Hematopoietic multipotent progenitor cell treated with erythropoietin and hydrocortisone succinate and interleukin-3 and kit ligand, for 15 days (in vitro differentiated cells): ENCODE measurements at places on chromosomes 1 and 21.

DNA sequence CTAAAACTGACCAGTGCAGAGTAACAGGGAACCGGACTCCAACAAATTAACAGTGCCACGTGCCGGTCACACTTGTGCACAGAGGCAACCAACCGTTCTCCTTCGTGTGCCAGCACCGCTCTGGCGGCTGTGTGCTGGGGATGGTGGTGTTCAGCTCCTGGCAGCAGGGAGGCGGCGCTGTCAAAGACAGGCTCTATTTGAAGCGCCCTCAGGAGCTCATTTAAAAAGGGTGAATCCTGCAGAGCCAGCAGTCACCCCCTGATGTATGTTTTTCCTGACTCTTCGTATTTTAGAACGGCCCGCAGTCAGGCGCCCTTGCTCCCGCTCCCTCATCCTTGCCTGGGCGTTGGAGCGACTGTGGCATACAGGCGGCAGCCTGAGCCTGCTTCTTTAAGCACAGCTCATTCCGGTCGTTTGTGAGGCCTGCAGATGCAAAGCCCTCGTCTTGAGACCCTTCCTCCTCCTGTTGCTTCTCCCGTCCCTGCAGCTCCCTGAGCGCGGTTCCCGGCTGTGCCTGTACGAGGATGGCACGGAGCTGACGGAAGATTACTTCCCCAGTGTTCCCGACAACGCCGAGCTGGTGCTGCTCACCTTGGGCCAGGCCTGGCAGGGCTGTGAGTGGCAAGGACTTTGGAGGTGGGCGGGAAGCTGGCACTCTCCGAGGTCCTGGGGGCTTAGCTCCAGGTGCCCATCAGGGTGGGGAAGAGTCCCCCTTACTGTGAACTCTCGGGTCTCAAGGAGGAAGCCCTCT is 1.1 kb downstream of the DFFB start:
- no peak for DNase-seq

DNA sequence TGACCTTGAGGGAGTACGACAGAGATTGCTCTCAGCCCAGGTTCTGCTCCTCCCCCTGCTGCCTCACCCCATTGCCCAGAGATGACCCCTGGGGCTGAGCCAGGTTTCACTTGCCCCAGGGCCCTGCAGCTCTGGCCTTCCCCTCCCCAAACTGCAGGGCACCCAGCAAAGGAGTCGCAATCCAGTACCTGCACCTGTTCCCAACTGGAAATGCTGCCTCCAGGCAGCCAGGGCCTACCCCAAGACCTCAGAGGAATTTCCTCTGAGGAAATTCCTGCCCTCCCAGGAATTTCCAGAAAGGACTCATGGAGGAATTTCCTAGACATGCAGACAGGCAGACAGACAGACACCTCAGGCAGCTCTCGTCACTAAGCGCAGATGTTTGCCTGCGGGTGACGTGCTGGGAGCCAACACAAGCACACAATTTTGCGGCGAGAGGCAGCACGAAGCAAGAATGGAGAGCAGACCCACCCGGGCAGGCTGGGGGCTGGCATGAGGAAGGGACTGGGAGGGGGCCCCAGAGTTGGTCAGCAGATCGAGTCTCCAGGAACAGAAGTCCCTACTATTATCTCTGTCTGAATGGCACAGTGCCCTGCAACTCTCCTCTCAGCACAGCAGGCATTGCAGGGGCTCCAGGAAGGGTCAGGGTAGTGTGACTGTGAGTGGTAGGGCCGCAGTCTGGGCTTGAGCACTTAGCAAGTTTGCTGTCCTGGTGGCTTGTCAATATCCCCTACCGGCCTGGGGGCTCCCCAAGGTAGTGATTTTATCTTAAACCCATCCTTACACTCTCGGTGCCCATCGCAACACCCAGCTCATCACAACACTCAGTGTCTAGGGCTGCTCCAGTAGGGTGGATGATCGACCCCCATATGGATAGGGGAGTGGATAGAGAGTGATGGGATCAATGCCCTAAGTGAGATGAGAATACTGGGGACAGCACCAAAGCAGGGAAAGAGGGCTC is 2.9 kb upstream of the EFNA1 start:
- DNase-seq: no peak

GRCh38 chr1:113918243-113918642 is 10.9 kb upstream of the HIPK1 start:
- peak; percentile 56 for DNase-seq

GRCh38 chr1:221608835-221609320 is 133.0 kb downstream of the DUSP10 start:
- no peak for DNase-seq

GRCh38 chr21:33384841-33385331 is 18.3 kb upstream of the IFNGR2 start:
- no peak for DNase-seq

DNA sequence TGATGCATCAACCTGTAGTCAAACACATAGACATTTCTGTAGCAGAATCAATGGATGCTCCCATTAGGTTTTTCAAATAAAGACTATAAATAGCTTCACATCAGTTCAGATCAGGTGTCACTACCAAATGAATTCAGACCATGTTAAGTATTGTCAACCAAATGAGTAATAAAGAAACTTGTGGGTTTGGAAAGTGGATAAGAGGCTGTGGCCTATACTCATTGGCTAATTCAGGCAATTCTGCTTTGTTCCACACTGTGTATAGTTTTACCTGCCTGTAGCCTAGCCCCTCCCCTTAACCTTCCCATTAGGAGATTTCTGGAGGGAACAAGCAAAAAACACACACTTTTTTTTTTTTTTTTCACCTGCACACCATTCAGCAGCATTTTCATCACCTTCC is 321.2 kb downstream of the HLX start:
- no peak for DNase-seq

DNA sequence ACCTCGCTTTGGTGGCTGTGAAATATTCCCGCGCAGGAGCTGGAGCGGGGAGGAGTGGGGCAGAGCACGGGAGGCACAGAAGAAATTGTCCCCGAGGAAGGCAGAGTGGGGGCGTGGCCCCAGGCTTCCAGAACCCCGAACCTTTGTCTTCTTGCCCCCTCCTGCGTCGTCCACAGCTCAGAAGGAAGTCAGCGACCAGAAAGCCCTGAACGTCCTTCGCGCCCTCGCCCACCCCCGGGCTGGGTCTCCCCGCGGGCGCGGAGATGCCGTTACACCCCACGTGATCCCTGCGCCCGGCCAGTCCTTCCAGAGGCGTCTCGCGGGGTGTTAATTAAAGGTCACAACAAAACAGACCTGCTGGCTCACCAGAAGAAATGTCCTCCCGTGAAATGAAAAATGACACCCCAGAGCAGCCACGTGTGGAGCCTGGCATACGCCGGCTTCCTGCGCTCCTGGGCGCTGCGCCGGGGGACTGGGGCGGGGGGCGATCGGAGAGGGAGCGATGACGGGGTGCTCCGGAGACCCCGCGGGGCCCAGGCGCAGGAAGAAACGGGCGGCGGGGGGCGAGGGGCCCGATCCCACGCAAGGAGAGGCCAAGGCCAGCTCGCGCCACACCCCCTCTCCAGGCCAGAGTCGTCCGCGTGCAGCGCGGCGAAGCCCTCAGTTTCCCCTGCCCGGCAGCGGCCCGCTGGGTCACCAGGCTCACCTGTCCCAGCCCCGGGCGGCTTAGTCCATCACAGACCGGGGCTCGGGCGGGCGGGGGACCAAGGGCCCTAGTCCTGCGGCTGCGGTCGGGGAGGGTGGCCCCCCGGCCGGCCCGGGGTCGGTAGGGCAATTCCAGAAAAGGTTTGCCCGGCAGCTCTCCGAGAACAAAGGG is 995 bp upstream of the KIF26B start:
- DNase-seq: no peak

DNA sequence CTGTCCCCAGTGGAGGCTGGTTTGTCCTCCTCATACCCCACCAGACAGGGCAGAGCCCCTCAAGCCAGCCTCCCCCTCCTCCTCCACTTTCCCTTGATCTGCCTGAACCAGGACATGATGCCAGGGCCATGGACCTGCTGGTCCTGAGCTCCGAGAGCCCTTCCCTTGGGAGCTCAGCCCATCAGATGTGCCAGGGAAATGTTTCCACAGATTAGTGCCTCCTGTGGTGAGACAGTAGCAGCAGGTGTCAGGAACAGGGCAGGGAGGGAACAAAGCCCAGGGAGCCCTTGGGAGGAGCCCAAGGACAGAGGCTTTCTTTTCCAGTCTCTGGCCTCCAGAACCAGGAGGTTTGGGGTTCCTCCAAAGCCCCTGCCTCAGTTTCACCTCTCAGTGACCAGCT is 14.6 kb upstream of the SLC41A1 start:
- DNase-seq: no peak

DNA sequence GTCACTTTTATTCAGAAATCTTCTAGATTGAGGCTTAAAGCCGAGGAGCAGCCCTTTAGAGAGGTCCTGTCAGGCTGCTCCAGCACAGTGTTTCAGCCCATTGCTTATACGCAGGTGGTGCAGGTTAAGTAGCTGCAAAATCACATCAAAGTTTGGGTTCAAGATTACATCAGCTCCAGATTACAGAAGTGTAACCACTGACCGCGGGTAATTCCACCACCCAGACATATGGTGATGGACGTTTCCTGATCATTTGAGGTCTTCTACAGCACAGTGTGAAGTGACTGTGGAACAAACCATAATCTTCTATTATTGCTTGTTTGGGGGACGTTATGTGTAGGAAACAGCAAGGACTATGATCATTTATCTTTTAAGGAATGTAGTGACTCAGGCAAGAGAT is 11.8 kb downstream of the C1orf115 start:
- no peak for DNase-seq

DNA sequence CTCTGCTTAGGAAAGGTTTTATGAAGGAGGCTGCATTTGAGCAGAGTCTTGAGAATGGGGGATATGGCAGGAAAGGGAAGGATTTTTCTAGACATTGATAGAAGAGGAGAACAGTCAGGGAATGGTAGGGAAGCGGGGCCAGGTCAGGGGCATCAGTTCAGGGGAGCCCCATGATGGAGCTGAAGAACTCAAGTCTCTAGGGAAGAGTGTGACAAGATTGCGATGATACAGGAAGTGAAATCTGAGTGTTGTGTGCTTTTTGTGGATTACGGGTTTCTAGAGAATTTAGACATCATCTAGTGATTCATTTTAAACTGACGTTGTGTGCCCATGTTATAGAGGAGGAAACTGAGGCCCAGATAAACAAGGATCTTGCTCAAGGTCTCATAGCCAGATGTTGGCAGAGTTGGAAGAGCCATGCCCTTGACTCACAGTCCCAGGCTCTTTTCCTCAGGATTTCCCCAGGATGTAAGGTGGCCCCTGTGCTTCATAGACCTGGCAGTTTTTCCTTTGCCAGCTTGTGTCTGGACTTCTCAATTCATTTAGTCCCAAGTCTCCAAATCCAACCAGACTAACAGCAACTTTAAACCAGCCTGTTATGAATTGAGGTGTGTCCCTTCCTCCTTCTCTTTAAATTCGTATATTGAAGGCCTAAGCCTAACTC is 130.3 kb downstream of the ROR1 start:
- no peak for DNase-seq

DNA sequence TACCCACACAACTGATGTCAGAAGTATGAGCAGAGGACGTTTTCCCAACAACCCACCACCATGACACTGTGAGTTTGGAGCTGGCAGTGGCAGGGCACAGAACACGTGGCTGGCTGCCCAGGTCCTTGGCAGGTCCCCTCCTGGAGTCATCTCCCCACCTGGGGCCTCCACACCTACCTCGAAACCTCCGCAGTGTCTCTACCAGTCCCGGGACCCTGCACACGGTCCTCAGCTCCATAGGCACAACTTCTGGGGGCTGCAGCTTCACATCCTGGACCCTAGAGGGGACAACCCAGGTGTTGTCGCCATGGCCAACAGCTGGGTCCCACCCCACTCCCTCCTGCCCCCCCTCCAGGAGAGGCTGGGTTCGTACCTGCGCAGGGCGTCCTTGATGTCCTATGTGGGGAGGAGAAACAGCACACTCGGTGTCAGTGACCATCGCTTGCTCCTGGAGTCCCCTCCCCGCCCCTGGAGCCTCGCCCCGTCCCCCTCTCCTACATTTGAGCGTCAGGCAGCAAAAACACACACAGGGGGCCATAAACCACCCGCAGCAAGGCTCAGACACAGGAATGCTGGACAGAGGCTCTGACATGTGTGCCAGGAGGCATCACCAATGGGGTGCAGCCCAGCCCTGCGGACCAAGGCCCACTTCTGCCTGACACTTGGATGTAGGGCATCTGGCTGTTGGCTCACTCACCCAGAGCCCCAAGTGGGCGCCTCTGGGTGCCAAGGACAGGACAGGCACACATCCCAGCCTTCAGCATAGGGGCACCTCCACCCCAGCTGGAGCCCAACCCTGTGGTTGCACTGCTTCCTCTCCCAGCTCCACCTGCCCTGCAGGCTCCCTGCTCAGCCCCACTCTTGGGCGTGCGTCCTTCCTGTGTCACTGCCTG is 9.6 kb downstream of the TRIM11 start:
- no peak for DNase-seq

DNA sequence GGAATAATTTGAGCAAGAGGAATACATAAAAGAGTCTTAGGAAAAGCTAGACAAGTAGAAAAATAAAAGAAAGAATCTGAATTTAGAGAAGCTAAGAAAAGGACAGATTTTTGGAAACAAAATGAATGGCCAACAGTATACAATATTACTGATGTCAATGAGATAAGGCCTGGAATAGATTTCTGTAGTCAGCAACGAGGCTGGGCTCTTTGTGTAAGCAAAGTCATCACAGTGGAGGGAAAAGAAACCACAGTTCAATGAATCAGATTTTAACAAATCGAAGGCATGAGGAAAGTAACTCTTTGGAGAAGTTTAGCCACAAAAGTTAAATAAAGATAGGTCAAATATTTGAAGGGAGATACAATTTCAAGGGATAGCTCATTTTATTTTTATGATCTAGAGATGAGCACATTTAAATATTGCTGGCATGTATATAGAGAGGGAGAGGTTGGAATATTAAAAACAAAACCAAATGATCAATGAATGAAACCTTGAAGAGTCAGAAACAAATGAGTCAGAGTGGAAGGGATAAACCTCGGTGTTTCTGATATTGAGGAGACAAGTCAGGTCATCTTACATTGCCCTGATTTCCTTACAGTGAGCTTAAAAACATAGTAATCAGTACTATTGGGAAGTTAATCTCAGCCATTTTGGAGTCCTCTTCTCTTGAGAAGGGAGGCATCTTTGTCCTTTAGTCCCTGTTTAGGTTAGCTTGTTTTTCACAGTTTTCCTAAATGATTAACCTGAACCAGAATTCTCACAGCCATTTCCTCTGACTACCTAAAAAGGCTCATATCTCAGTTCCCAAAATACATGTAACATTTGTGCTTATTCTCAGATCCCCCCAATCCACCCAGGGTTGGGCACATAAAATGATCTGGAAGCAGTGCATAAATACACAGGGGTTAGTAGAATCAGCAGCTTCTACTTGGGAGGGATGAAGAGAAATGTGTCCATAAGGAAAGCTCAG is 620.0 kb upstream of the B3GALT2 start:
- DNase-seq: no peak
